HuH-7.5 (cell line): ENCODE measurements at places on chromosomes 4 and X.

- DNase-seq, result no peak
These were observed 52.2 kb upstream of the TLR3 start for GRCh38 chr4:186016796-186017195.

- no peak for DNase-seq
These were observed 519.0 kb downstream of the IL15 start for GRCh38 chr4:142155347-142155746.

DNA sequence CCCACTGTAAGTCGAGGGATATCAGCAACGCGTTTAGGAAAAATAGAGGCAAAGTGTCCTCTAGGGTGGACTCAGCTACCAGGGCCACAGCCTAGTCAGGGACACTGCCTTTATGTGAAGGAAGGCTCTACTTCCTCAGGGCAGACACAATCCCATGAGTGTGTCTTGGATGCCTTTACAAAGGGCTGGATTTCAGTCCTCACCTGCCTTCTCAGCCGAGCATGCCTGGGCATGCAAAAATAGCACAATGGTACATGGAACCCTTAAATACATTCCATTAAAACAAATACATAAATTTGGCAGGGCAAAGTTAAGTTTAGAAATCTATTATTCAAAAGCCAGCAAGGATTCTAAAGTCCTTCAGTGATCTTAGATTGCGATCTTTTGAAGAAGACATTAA is 51.1 kb downstream of the DMD start:
- DNase-seq, result no peak

- peak; percentile 56 for DNase-seq
These were observed 17.1 kb downstream of the PPP2R3B start for GRCh38 chrX:369563-370101.

DNA sequence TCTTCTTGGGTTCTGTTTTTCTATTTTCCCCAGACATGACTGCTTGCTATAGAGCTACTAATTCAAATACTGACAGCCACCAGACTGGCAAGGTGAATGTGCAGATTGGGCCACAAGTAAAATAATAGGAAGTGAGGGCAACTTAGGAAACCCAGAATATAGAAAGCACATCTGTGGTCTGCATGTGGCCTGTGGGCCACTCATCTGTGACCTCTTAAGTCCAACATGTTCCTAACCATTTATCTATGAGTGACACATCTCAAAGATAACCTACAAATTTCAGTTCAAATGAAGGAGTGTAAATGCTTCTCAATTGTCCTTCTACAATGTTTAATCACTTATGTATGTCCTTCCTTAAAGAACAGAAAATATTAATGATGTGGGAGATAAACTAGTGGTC is 128.9 kb downstream of the REELD1 start:
- no peak for DNase-seq

DNA sequence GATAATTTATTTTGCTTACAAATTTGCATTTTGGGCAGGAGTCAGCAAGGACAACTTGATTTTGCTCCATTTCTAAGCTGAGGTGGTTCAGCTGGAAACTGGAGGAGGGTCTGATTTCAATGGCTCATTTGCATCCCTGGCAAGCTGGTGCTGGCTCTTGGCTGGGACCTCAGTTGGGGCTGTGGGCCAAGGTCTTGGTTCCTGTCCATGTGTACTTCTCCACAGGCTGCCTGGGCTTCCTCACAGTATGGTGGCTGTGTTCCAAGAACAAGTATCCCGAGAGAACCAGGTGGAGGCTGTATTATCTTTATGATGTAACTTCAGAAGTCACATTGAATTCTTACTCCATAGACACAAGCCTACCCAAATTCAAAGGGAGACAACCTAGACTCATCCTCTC is 77.0 kb upstream of the STX18 start:
- DNase-seq, result no peak

DNA sequence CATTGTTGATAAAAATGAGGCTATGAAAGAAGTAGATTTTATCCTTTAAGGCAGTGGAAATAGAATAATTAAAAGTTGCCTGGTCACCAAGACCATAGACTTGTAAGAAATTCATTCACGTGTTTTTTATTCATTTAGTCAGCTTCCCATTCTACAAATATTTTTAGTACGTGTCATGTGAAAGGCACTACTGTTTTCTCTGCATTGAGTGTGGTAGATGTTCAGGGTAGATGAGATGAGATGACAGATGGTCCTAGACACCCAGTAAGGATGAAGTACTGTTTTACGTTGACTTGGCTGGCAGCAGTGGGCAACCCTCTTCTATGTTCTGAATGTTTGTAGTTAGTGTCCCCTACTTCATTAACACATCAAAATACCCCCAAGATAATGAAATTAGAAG is 228.1 kb downstream of the ARHGAP24 start:
- no peak for DNase-seq

DNA sequence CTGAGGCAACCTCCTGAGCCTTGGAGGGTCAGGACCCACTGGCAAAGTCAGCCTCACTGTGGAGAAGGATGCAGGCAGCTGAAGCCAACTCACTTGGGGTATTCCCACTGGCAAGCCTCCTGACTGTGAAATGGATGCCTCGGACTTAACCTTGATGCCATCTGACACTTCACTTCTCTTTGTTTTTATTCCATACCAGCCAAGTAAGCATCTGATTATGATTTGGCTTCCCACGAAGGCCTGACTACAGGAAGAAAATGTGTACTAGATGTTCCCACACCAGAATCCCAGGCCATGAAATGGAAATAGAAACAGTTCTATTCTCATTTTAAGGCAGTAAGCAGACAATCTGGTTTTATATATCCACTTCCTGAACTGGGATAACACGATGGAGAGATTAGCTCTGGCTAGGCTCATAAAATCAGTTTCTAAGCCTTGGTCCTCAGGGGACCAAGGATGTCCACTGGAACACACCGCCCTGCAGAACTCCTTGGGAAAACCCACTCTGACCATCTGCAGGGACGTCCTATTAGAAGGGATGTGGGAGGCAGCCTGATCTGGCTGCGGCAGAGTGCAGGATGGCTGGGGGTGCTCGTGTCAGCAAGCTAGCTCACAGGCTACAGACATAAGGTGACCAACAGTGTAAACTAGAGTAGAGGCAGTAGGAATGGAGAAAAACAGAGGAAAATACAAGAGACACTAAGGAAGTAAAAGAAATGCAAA is 89.3 kb downstream of the TSPAN5 start:
- no peak for DNase-seq

DNA sequence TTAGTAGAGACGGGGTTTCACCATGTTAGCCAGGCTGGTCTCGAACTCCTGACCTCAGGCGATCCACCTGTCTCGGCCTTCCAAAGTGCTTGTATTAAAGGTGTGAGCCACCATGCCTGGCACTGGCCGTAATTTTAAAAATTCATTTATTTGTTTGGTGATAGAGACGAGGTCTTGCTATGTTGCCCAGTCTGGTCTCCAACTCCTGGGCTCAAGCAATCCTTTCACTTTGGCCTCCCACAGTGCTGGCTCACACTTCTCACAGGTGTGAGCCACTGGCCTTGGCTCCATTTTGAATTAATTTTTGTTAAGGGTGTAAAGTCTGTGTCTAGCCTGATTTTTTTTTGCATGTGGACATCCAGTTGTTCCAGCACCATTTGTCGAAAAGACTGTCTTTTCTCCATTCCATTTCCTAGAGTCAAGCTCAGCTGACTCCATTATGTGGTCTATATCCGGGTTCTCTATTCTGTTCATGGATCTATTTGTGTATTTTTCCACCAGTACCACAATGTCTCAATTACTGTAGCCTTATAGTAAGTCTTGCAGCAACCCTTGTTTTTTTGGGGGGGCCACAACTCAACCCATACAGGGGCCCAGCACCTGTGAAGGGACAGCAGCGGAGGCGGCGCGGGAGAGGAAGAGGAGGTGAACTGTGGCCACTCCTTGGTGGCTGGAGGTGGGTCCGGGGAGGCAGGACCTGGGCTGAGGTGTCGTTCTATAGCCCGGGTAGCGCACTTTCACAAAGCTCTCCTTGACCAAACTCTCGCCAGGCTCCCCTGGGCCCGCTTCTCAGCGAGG is 1.5 kb upstream of the NSD2 start:
- peak; percentile 68 for DNase-seq

DNA sequence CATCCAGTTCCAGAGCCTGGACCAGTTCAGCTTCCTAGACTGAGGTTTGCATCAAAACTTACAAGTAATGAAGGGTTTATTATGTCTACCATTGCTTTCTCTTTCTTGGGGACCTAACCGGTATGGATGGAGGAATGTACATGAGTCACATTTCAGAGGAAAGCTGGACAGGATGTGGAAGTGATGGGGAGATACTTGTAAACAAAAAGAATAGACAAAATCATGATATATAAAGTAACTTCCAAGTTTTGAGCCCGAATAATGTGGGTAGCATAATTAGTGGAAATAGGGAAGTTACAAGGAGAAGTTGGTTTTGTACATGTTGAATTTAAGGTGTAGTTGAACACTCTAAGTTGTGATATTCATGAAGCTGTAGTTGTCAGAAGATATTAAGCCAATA is 15.0 kb downstream of the FNIP2 start:
- no peak for DNase-seq

- DNase-seq, result no peak
These were observed 531.9 kb downstream of the INPP4B start for GRCh38 chr4:142314247-142314646.

DNA sequence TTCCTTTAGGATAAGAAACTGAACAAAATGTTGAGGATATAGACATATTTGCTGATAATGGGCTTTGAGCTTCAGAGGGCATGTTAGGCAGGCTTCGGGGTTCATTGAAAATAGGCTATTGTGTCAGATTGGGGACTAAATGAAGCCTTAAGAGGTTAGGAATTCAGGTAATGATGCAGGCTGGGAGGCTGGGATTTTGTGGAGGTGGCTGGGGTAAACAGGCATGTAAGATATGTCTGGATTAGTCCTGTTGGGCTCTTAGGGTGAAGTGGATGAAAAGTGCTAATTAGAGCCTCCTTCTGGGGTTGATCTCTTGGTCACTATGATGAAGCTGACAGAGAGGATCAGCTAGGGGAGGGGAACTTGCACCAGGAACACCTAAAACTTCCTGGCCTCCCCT is 80.2 kb upstream of the ESX1 start:
- DNase-seq, result no peak

GRCh38 chrX:19769467-19769866 is 117.9 kb downstream of the SH3KBP1 start:
- no peak for DNase-seq

- no peak for DNase-seq
These were observed 4.8 kb downstream of the WDR44 start for GRCh38 chrX:118350706-118351105.

DNA sequence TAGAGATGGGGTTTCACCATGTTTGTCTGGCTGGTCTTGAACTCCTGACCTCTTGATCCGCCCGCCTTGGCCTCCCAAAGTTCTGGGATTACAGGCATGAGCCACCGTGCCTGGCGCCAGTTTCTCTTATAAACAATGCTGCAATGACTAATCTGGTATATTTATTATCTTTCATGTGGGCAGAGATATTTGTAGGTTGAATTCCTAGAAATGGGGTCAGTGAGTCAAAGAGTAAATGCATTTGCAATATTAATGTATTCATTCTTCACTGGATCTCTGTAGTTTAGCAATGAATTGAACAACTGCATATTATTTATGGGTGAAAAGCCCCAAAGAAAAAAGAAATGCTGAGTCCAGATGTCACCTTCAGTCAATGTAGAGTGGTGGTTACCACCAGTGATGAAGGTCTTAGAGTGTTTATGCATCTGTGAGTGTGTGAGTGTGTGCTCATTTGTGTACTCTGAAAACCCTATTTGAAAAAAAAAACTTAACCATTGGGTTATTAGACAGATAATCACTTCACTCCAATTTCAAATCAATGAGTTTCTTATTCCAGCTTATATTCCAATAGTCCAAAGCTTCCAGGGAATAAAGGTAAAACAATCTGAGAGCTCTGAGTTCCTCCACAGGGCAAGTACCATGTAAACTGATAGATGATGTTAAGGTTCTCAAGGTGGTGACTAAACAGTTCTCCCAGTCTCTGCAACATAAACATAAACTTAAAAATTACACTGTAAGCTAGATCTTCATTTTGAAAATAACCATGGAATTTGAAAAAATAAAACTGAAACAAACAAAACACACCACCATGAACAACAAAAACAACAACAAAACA is 22.6 kb upstream of the CD38 start:
- no peak for DNase-seq

DNA sequence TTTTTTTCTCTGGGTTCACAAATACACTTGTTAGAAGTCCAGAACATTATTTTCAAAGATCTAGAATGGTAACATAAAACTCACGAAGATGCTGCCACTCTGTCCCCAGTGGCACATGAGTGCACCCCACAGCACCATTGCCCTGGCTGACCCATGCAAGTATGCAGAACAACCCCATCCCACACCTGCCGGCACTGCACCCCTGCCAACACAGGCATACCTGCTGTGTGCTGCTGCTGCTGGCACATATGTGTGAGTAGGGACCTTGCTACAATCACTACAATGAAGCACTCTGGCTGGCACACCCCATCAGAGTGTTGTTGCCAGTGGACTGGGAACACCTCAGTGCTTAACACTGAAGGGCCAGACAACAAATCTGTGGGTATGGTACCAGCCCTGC is 66.9 kb downstream of the CISD2 start:
- DNase-seq, result no peak

DNA sequence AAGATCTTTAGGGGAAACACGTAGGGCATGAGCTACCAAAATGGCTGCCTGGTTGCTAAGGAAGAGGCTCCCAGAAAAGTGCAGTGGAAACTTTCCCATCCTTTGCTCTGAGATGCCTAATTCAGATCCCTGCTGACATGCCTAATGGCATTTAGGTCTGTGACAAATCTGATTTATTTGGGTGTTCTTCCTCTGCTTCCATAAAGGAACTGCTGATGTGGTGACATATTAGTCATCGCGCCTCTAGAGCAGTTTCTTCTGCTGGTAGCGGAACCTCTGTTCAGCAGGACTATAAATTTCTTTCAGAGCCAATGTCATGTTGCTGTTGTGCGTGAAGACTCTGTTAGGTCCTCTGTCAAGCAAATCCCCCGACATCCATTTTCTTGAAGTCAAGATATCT is 310.0 kb downstream of the PDHA2 start:
- DNase-seq, result no peak

DNA sequence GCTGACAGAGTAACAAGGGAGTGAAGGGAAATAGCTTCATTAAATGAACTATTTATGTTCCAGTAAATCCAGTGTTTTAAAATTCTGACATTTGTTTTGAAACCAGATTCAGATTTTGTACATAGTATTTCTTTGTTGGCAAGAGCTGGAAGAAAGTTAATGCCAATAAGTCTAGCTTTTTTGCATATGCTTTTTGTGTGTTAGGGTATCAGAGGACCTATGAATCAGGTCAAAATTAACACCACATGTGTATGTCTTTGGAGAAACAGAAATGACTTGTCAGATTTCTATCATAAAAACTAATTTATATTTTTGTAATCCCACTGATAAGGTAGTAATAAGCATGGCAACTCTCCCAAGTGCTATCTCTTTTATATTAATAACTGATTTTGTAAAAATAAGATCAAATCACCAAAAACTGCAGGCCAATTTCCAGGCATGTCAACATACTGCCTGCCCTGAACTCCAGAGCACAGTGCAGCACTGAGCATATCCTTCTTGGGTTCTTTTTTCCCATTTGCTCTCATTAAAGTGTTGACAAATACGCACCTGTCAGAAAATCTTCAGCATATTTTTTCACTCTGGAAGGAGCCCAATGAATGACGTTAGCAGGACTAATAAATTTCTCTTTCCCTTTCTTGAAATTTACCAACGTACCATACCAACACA is 65.5 kb downstream of the SH3RF1 start:
- DNase-seq, result no peak

GRCh38 chr4:99403380-99404184 is 31.6 kb downstream of the ADH7 start:
- no peak for DNase-seq

GRCh38 chr4:54228961-54229501 is at the start of gene PDGFRA:
Gene PDGFRA (plus strand): TSS chr4:54229293. CDS start chr4:54258769, 29,476 bp downstream.
- DNase-seq, result peak; percentile 50

- DNase-seq, result no peak
These were observed 36.9 kb downstream of the EVC start for GRCh38 chr4:5747738-5748375.
